Left lung (tissue), 14 donors: ENCODE measurements at places on chromosomes 2 and 18. TPM values are rescaled to one million over a fixed set of nuclear protein-coding genes. Genes with fewer than 3 reads are reported as not detected.

DNA sequence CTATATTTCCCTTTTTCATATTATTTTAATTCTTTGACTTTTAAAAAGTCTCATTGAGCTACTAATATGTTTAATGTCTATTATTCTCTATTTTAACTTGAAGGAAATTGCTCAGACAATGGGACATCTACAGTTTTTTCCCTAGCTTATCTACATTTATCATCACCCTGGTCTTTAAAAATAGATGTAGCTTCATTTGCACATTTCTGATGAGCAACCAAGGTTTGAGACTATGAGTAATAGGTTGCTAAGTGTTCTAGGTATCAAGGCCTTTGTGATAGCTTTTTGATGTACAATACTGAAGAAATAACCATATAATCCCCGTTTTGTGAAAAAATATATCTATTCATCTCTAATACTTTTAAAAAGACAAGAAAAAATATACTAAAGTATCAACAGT lies 47.0 kb downstream of the STAT4 start:
- H3K36me3 ChIP-seq = no peaks in the 10 kb centered on the region
- H3K4me3 ChIP-seq = no peak overlapping the region
- no peaks in the 10 kb centered on the region for H3K4me1 ChIP-seq
- no peak for DNase-seq
- H3K27me3 ChIP-seq = no peaks in the 10 kb centered on the region

- no peak overlapping the region for H3K27ac ChIP-seq
- peak; percentile 84 for DNase-seq
- H3K27me3 ChIP-seq = no peaks in the 10 kb centered on the region
- H3K4me3 ChIP-seq = no peak overlapping the region
These were observed 270.0 kb upstream of the FN1 start for GRCh38 chr2:215705771-215706361.

- H3K4me3 ChIP-seq = no peak overlapping the region
- H3K27me3 ChIP-seq = no peaks in the 10 kb centered on the region
- no peak overlapping the region for H3K27ac ChIP-seq
These were observed 39.4 kb downstream of the MAP2 start for GRCh38 chr2:209463226-209463625.

DNA sequence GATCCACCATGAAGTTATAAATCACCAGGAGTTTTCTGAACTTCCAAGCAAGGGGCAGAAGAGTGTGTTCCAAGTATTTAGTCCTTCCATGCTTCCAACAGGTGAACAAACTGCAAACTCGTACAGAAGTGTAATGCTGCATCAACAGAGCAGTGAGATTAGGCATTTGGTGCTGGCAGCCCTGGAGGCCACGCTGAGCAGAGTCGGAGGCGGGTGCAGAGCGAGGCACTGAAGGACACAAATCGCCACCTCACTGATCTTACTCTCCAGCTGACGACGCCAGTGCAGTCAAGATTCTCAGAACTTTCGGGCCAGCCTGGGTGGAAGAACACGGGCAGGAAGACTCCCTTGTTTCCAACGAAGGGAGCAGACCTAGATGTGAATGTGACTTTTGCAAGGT lies 39.2 kb downstream of the SERPINE2 start:
- no peak for DNase-seq
- no peaks in the 10 kb centered on the region for H3K4me1 ChIP-seq
- no peaks in the 10 kb centered on the region for H3K27me3 ChIP-seq
- no peak overlapping the region for H3K27ac ChIP-seq
- H3K36me3 ChIP-seq = no peaks in the 10 kb centered on the region

- peak overlapping the region; percentile 49 for H3K27ac ChIP-seq
- H3K4me1 ChIP-seq = no peaks in the 10 kb centered on the region
- no peaks in the 10 kb centered on the region for H3K27me3 ChIP-seq
- DNase-seq = peak; percentile 97
- no peak overlapping the region for H3K4me3 ChIP-seq
These were observed 568.4 kb downstream of the TNS1 start for GRCh38 chr2:217434180-217434975.

GRCh38 chr2:36466135-36466534 lies 110.6 kb downstream of the CRIM1 start:
- DNase-seq = no peak
- H3K36me3 ChIP-seq = no peaks in the 10 kb centered on the region
- no peak overlapping the region for H3K27ac ChIP-seq
- H3K4me1 ChIP-seq = peaks cover 10% of the 10 kb centered on the region
- H3K27me3 ChIP-seq = no peaks in the 10 kb centered on the region
- no peak overlapping the region for H3K4me3 ChIP-seq

- no peaks in the 10 kb centered on the region for H3K4me1 ChIP-seq
- no peaks in the 10 kb centered on the region for H3K27me3 ChIP-seq
- DNase-seq = no peak
- H3K4me3 ChIP-seq = no peak overlapping the region
- no peak overlapping the region for H3K27ac ChIP-seq
These were observed 110.3 kb downstream of the PDCL3 start for GRCh38 chr2:100673115-100673514.

GRCh38 chr2:181742922-181743722 lies 62.8 kb upstream of the NEUROD1 start:
- H3K27ac ChIP-seq = no peak overlapping the region
- H3K4me3 ChIP-seq = no peak overlapping the region
- no peaks in the 10 kb centered on the region for H3K27me3 ChIP-seq
- DNase-seq = no peak
- H3K4me1 ChIP-seq = peaks cover 6% of the 10 kb centered on the region

DNA sequence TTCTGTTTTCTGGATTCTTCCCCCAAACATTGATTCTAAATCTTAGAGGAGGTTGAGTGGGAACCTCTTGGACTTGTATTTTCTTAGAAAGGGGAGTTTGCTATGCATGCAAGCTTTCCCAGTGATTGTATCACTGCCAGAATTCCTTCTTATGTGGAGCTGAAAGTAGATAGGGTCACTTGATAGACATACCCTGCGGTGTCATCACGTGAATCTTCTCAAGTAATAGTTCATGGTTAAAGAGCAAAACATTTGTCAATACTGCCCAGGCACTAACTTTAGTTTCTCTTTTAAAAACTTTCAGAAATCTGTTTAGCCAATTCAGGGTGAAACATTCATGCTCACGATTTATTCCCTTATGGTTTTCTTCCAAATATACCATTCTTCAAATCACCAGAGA lies 6.4 kb downstream of the PMAIP1 start:
- no peak overlapping the region for H3K4me3 ChIP-seq
- peaks cover 50% of the 10 kb centered on the region for H3K4me1 ChIP-seq
- DNase-seq = no peak
- no peaks in the 10 kb centered on the region for H3K27me3 ChIP-seq

- H3K27me3 ChIP-seq = peaks cover 68% of the 10 kb centered on the region
- H3K27ac ChIP-seq = no peak overlapping the region
- DNase-seq = no peak
- H3K36me3 ChIP-seq = no peaks in the 10 kb centered on the region
- H3K4me1 ChIP-seq = no peaks in the 10 kb centered on the region
- no peak overlapping the region for H3K4me3 ChIP-seq
These were observed 8.9 kb downstream of the C1QL2 start for GRCh38 chr2:119149611-119150010.

DNA sequence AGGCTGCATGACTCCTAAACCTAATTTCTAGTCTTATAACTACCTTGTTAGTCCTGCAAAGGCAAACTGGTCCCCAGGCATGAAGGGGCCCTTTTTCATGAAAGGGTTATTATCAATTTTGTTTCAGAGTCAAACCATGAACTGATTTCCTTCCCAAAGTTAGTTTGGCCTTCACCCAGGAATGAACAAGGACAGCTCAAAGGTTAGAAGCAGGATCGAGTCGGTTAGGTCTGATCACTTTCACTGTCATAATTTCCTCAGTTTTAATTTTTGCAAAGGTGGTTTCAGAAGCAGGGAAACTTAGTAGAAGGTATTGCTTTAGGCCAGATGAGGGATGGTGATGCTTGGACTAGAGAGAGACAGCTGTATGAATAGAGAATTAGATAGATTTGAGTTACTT lies 8.7 kb upstream of the ALS2 start:
- H3K27me3 ChIP-seq = no peaks in the 10 kb centered on the region
- DNase-seq = no peak
- H3K27ac ChIP-seq = no peak overlapping the region
- H3K4me1 ChIP-seq = no peaks in the 10 kb centered on the region

DNA sequence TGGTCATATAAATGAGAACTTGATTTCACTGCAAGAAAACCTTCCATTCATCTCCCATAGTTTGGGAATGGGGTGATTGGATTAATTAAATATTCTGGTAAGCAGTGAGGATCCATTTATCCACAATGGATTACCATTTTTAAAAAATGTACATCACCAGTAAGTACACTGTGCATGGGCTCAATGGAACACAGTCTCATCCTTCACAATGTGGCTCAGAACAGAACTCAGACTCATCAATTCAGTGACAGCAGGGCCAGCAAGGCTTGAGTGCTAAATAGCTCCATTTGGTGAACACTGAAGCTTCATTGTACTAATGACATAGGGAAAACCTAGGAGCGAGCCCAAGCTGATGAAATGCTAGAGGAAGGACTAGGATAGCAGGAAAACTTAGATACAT lies 223.8 kb downstream of the CMPK2 start:
- H3K4me1 ChIP-seq = no peaks in the 10 kb centered on the region
- no peaks in the 10 kb centered on the region for H3K36me3 ChIP-seq

DNA sequence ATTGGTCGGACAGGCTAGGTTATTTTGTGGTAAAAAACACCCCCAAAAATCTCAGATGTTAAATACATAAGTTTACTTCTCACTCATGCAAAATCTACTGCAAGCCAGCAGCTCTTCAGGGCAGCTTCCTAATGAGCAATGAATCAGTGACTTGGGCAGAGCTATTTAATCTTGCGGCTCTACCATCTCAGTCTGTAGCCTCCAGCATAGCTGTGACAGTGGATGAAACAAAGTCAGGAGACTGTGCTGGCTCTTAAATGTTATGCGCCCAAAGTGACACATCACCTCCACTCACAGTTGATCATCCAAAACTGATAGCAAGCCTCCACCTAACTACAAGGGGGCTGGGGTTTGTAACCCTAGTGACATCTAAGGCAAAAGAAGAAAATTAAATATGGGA lies 571.9 kb downstream of the METTL4 start:
- no peak for DNase-seq
- H3K4me3 ChIP-seq = no peak overlapping the region
- no peaks in the 10 kb centered on the region for H3K36me3 ChIP-seq
- H3K27ac ChIP-seq = no peak overlapping the region

GRCh38 chr2:49167131-49167530 lies 12.8 kb upstream of the FSHR start:
- H3K27ac ChIP-seq = no peak overlapping the region
- no peaks in the 10 kb centered on the region for H3K4me1 ChIP-seq
- no peak overlapping the region for H3K4me3 ChIP-seq
- no peak for DNase-seq

GRCh38 chr2:75853436-75853835 lies 142.7 kb upstream of the GCFC2 start:
- DNase-seq = no peak
- H3K4me3 ChIP-seq = no peak overlapping the region
- no peak overlapping the region for H3K27ac ChIP-seq
- H3K27me3 ChIP-seq = no peaks in the 10 kb centered on the region
- H3K36me3 ChIP-seq = no peaks in the 10 kb centered on the region

- H3K27ac ChIP-seq = no peak overlapping the region
- H3K36me3 ChIP-seq = no peaks in the 10 kb centered on the region
- no peaks in the 10 kb centered on the region for H3K4me1 ChIP-seq
- H3K27me3 ChIP-seq = peaks cover 14% of the 10 kb centered on the region
These were observed 48.8 kb downstream of the ADNP2 start for GRCh38 chr18:80157708-80158343.

- peaks cover 56% of the 10 kb centered on the region for H3K4me1 ChIP-seq
- H3K27ac ChIP-seq = peak overlapping the region; percentile 29
- H3K4me3 ChIP-seq = no peak overlapping the region
- DNase-seq = no peak
- no peaks in the 10 kb centered on the region for H3K27me3 ChIP-seq
These were observed 74.4 kb downstream of the RTN4 start for GRCh38 chr2:54975598-54976492.

- H3K4me1 ChIP-seq = no peaks in the 10 kb centered on the region
- H3K27ac ChIP-seq = no peak overlapping the region
- H3K27me3 ChIP-seq = no peaks in the 10 kb centered on the region
- H3K36me3 ChIP-seq = no peaks in the 10 kb centered on the region
- H3K4me3 ChIP-seq = no peak overlapping the region
These were observed 41.0 kb downstream of the CROCC2 start for GRCh38 chr2:240947176-240947575.

Gene C2orf66
- total RNA-seq = 0.16 TPM

Gene KLF7
- 31.0 TPM for total RNA-seq

Gene RPRM
- 0.50 TPM for total RNA-seq

Gene SIX2
- total RNA-seq = 0.26 TPM

Gene ONECUT2
- total RNA-seq = 0.06 TPM

Gene CROCC2
- 2.3 TPM for total RNA-seq

Gene UGT1A10
- total RNA-seq = not detected

Gene TMEM18
- total RNA-seq = 16.9 TPM

Gene EFR3B
- 9.2 TPM for total RNA-seq

Gene TDRD15
- total RNA-seq = not detected
